ENCODE measurements at places on chromosomes 2 and 18. TPM values are rescaled to one million over a fixed set of nuclear protein-coding genes. Genes with fewer than 3 reads are reported as not detected.

Gene EGR4
- not detected for total RNA-seq

Gene IL1R2
- total RNA-seq = not detected

Gene SERPINB10
- not detected for total RNA-seq

Gene IL1F10
- not detected for total RNA-seq

Gene CETN1
- total RNA-seq = not detected

Gene MTHFD2
- 260 TPM for total RNA-seq

Gene TNP1
- total RNA-seq = not detected

- no peak for DNase-seq
- H3K36me3 ChIP-seq = no peaks in the 10 kb centered on the region
- no peaks in the 10 kb centered on the region for H3K27me3 ChIP-seq
- peaks cover 3% of the 10 kb centered on the region for H3K4me1 ChIP-seq
- H3K4me3 ChIP-seq = no peak overlapping the region
These were observed 489.1 kb upstream of the LRATD1 start for GRCh38 chr2:14143435-14143834.

- H3K4me3 ChIP-seq = no peak overlapping the region
- H3K4me1 ChIP-seq = no peaks in the 10 kb centered on the region
- H3K27me3 ChIP-seq = no peaks in the 10 kb centered on the region
These were observed 1.8 kb downstream of the CHRNA1 start for GRCh38 chr2:174762464-174762863.

DNA sequence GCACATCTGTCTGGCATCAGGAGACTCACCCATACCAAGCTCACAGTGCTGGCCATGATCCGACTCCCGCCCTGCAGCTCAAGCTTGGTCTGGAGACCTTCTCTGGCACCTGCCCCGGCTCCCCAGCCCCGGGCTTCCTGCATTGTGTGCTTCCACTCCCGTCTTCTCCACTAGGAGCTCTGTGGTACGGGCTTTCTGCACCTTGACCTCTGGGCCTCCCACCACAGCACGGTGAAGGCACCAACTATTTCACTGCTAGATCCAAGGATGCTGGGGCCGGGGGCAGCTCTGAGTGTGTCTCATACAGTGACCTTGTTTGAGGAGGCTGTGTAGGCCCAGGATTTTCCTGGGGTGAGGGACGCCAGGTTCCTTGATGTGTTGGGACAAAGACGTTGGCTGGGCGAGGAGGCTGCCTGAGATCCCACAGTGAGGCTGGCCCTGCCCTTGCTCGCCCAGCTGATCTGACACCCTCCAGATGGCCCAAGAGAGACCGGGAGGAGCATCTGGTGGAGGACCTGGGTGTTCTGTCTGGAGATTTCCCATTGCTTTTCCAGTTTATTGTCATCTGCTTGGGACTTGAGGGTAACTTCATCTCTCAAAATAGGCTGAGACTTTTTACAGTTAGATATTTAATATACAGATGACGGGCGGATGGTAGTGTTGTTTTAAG lies 64.0 kb downstream of the HPCAL1 start:
- H3K27me3 ChIP-seq = no peaks in the 10 kb centered on the region
- no peak for DNase-seq
- no peak overlapping the region for H3K27ac ChIP-seq

DNA sequence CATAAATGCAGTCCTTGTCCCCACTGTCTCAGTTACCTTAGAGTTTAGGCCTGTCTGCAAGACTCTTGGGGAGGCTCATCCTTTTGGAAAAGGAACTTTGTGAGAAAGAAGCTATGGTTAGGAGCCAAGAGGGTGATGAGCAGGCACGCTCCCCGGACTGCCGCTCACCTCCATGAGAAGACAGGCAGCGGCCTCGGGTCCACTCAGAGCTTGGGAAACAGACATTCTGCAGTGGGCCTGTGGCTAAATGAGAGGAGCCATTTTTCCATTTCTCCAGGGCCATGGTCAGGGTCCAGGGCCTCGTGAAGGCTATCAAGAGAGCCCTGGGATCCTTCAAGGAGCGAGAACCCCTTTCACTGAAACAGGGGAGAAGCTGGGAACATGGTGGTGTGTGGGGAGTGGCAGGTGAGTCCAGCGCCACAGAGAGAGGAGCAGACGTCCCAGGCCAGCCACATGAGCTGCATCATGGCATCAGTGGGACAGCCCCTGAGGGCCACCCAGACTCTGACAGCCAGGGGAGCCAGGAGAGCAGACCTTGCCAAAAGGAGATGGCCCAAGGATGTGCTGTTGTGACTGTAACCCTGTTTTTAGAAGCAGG lies 4.0 kb upstream of the TEX51 start:
- no peak overlapping the region for H3K27ac ChIP-seq
- no peak for DNase-seq
- no peaks in the 10 kb centered on the region for H3K4me1 ChIP-seq
- no peaks in the 10 kb centered on the region for H3K36me3 ChIP-seq

GRCh38 chr2:54206596-54206995 lies 49.4 kb downstream of the TSPYL6 start:
- H3K27ac ChIP-seq = no peak overlapping the region
- peaks cover 3% of the 10 kb centered on the region for H3K4me1 ChIP-seq
- H3K27me3 ChIP-seq = no peaks in the 10 kb centered on the region
- H3K36me3 ChIP-seq = no peaks in the 10 kb centered on the region

- H3K36me3 ChIP-seq = no peaks in the 10 kb centered on the region
- H3K27me3 ChIP-seq = no peaks in the 10 kb centered on the region
- H3K4me1 ChIP-seq = no peaks in the 10 kb centered on the region
- H3K4me3 ChIP-seq = no peak overlapping the region
- no peak for DNase-seq
These were observed 79.6 kb upstream of the MYCN start for GRCh38 chr2:15860760-15861159.
